MG63 (cell line): ENCODE measurements at places on chromosomes 3 and 15. TPM values are rescaled to one million over a fixed set of nuclear protein-coding genes. Genes with fewer than 3 reads are reported as not detected.

The LOXL1 gene
- total RNA-seq = 206 and 224 TPM in 2 replicates

- DNase-seq = no peak
These were observed 8.9 kb downstream of the SMARCC1 start for GRCh38 chr3:47772788-47773187.

DNA sequence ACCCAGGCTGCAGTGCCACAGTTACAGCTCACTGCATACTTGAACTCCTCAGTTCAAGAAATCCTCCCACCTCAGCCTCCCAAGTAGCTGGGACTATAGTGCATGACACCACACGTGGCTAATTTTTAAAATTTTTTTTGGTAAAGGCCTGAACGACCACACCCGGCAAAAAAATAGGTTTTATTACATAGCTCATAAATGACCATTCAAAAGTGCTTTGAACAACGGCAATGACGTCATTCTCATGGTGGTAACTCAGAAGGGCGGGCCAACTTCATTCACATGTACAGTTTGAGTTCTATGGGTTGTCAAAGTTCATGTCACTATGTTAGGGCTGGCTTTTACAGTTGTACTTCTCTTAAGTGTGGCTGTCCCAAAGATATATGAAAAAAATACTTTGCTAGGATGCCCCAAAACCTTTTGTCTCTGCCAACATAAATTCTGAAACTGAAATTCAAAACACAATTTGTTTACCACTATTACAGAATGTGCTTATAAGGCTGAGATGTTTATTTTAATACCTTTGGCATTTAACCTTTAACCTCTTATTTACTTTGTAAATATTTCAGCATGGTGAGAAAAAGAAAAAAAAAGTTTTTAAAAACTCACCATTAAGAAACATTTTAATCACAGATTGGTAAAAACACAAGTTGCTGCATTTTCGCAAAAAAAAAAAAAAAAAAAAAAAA is 6.2 kb downstream of the MYO1E start:
- DNase-seq = no peak

GRCh38 chr3:143884861-143885260 is 36.6 kb upstream of the SLC9A9 start:
- no peak for DNase-seq

GRCh38 chr3:100117093-100117492 is 2.8 kb upstream of the FILIP1L start:
- no peak for DNase-seq
